ENCODE measurements at places on chromosomes 7 and 10.

DNA sequence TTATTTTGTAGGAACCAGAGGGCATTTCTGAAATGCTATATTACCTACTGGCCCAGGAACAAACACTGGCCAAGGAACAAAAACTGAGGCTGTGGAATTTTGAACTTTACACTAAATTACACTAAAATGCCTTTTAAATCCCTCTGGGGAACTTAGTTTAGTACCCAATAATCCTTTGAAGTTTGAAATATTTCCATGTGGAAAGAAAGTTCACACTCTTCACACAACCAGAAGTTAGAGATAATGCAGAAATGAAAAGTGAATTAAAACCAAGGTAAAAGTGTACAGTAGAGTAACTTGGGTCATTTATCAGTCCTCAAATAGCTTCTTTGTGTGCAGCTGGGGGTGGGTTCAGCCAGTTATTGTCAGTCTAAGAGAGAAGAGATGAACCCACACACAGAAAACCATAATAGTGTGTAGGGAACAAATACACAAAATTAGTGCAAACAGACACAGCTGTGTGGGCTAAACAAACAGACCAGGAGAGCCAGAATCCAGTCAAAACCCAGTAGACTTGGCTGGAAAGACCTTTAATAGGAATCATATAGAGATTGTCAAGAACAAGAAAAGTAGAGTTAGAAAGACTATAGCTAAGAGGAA is 46.5 kb upstream of the DGKI start:
- no peak for DNase-seq

DNA sequence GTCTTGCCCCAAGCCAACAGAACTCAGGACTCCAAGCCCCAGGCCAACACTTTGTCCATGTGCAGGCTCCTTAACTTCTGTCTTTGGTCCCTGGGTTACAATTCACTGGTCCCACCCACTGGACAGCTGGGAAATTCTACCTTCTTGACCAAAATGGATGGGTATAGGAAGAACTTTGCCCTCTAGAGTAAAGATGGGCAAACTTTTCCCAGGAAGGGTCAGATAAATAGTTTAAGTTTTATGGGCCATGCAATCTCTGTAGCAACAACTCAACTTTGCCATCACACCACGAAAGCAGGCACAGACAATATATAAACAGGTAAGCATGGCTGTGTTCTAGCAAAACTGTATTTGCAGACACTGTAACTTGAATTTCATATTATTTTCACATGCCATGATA is 147.1 kb downstream of the PLXNA4 start:
- DNase-seq: no peak

DNA sequence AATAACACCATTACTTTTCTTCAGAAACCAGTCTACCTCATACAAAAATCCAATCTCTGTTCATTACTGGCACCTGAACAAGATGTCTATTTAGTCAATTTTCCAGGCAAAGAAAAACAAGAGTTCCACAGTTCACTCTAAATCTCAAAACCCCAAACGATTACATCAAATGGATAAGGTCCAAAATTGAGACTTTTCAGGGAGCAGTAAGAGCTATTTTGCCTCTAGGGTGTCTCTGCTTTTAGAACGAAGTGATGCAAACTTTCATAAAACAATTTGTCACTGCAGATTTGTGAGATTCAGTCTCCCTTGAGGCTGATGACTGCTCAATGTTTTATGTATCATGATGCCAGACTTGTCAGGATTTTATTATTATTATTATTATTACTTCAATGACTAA is 937.0 kb upstream of the PHF14 start:
- no peak for DNase-seq

GRCh38 chr10:126705951-126706565 is 35.6 kb upstream of the C10orf90 start:
- no peak for DNase-seq

- DNase-seq: no peak
These were observed 227.7 kb downstream of the MAD1L1 start for GRCh38 chr7:2004841-2005725.

GRCh38 chr7:47074702-47075153 is 507.2 kb downstream of the TNS3 start:
- DNase-seq: no peak

- no peak for DNase-seq
These were observed 585.8 kb downstream of the GLRX3 start for GRCh38 chr10:130721971-130722370.

DNA sequence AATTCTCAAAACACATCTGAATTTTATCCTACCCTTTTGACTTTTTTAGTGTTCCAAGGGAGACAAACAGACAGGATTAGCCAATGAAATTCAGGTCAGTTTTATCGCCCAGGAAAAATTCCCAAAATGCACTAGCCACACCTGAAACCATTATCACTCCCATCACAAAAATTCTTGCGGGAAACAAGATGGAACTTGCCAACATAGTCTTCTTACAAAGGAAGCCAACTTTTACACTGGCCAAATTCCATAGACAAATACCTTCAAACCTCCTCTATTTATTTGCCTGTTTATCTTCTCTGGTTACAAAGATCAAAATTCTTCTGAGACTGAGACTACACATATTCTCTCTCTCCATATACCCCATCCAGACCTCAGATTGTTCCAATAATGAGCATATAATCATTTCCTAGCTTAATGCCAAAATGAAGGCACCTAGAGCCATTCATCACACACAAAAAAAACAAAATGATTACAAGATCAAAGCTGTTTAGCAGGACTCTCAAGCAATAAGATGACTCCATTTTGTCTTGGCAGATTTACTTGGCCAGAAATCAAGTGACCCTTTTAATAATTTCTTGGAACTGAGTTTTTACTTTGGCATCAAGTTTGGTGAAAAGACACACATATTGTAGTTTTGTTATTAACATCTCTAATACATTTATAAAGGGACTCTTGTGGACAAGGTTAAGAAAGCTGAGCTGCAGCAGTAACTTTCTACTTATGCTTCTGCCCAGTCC is 30.2 kb downstream of the MET start:
- DNase-seq: no peak

DNA sequence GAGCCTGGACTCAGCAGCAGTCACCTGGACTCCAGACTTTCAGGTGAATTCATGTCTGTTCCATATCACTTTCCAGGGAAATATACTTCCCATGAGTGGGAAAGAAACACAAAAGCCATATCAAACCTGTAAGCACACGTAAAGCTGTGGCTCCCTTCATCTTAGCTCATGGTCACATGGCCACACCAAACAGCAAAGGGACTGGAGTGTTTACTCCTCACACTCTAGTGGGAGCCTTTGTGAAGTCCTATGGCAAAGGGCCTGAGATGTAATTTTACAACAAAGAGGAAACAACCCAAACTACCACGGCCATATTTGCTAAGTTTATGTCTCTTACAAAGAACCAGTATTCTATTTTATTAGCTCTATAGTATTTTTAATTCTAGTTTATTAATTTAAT is 16.3 kb downstream of the SFTPA1 start:
- no peak for DNase-seq

- DNase-seq: no peak
These were observed 4.1 kb downstream of the NEUROD6 start for GRCh38 chr7:31336202-31337001.

DNA sequence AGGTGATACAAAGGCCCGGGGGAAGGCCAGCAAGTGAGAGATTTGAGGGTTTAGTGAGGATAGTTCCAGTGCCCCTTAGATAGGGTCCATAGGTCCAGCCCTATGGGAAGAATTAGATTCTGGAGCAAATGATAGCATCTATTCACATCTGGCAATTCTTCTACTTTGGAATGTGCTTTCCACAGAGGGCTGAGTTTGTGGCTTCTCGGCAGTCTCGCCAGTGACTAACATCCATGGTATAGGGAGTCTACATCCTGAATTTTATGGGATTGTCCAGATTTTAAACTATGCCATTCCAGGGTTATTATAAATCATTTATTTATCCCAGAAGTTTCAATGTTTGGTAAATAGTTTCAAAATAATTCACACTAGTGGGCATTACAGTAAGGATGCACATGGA is 207.3 kb upstream of the ADO start:
- no peak for DNase-seq

DNA sequence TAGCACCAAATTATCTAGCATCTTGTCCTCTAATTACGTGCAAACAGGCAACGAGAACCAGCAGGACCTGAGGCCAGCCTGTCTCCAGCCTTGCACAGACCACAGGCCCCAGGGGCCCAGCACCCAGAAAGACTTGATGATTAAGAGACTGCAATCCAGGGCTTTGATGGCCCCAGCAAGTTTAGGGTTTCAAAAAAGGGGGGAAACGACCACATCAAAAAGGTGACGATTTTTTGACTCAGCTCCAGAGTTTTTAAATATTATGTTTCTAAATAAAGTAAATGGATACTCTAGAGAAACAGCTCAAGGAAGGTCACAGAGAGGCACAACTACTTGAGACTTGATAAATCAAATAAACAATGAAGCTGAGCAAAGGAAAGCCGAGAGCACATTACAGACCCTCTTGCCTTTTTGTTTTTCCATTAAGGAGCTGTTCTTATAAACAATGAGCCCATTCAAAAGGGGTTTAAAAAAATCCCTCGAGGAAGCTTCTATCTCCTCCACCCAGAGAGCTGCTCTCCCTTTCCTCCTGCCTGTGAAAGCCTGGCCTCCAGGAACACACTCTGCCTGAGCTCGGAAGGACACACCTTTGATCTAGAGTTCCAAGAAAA is 44.1 kb downstream of the GLI3 start:
- DNase-seq: no peak

DNA sequence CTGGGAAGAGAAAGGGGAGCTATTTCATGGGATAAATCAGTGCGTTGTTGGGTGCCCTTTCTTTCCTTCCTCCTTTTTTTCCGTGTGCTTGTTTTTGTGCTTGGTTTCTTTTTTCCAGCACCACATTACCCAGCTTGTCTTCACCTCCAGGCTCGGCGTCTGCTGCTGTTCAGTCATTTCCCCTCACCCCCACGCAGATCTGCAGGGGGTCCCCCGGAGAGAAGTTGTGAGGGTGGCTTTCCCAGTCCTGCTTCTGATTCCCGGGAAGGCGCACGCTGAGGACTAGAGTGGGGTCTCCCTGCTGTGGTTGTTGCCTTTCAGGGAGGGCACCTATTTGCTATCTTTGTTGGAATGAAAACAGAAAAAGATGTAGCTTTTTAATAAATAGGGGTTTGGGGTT is 1.6 kb downstream of the CAMK1D start:
- no peak for DNase-seq

DNA sequence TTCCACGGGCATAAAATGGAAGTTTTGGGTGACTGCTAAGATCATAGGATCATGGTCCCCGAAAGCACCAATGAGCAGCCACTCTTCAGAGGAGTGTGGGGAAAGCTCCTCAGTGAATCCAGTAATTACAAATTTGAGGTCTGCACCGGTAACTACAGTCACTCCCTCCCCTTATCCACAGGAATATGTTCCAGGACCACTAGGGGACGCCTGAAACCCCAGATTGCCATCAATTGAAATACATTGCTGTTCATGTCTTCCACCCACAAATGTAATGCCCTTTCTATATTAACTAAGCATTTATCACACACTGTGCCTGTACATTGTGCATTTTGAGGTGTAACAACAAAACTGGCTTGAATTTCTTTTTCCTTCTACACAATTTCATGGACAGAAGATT is 447.9 kb upstream of the PFKP start:
- no peak for DNase-seq

DNA sequence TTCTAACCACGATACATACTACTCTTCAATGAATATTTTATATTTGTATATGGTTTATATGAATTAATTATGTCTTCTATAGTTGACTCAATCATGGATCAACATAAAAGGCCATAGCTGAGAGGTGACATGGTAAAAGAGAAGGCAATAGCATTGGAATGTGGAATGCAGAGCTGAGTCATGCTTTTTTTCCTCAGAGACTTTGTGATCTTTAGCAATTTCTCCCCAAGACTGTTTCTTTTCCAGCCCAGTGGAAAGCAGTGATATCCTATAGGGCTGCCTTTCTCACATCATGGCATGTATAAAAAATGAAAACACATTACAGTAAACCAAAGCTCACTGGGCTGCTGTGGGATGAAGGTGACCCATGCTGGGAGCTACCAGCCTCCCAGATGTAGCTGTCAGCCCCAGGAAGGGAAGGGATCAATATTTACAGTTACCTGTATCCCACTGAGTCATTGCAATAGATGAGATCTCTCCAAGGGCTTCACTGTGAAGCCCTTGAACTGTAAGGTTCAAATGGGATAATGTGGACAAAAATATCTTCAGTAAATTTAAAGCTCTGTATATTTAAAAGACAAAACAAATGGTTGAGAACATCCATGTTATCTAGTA is 30.2 kb downstream of the SLC39A12 start:
- DNase-seq: no peak

GRCh38 chr7:143947111-143947510 is 7.5 kb upstream of the OR2F1 start:
- no peak for DNase-seq

DNA sequence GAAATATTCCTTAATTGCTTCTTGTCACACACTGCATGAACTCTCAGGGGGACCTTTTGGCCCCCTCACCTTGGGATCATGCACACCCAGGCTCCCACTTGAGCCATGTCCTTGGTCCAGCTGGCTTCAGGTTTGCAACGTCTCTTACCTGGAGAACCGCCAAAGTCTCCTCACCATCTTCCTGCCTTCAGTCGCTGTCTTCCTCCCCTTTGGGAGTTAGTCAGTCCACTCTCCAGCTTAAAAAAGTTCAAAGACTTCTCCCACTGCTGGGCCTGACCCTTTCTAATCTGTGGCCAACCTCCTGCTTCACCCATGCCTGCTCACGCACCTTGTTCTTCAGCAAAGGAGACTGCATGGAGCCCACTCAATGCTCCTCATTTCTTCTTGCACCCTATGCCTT is 82.6 kb upstream of the LRRC4 start:
- DNase-seq: no peak

DNA sequence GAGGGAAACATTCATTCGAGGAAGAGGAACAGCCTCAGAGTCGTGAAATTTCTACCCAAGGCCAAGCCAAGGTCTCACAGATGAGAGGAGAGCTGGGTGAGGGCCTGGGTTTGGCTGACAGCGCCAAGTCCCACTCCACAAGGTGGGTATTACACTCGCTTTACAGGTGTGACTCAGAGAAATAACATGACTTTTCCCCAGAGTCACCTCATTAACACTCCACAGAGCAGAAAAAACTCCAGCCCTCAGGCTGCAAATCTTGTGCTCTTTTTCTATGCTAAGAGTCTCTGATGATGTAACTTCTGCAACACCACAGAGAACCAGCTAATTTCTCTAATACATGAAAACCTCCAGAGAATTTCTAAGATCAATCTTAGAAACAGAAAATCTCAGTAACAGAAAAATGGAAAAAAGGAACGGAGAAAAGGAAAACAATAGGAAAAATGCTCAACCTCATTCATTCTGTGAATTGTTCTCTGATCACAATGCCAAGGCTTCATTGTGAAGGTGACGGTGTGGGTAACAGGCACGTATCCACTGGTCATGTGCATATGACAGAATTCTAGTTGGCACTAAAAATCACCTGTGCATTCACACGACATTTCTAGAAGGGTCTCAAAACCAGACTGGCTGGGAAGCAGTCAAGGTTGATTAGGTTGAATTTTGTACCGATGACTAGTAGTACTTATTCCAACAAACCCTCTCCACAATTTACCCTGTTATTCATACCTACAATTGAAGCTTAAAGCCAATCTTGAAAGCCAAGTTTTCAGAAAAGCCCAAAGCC is 20.3 kb downstream of the YWHAG start:
- no peak for DNase-seq
